ENCODE measurements at places on chromosomes 3 and 15.

DNA sequence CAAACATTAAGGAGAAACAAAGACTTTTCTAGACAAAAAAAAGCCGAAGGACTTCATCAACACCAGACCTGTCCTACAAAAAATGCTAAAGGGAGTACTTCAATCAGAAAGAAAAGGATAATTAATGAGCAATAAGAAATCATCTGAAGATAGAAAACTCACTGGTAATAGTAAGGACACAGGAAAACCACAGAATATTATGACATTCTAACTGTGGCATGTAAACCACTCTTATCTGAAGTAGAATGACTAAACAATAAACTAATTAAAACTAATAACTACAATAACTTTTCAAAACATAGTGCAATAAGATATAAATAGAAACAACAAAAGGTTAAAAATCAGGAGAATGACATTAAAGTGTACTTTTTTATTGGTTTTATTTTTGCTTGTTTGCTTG is 584.5 kb upstream of the CCDC54 start:
- no peak for DNase-seq

DNA sequence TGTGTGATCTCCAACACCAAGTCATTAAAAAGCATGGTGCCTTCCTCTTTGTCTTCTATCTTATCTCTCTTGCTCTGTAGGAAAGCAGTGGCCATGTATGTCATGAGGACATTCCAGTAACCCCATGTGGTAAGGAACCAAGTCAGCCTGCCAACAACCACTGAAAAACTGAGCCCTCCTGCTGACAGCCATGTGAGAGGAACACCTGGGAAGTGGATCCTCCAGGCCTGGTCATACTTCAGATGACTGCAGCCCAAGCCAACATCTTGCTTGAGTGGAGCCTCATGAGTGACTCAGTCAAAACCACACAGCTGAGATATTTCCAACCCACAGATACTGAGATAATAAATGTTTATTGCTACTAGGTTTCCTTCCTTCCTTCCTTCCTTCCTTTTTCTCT is 597.3 kb downstream of the ZIC1 start:
- no peak for DNase-seq

DNA sequence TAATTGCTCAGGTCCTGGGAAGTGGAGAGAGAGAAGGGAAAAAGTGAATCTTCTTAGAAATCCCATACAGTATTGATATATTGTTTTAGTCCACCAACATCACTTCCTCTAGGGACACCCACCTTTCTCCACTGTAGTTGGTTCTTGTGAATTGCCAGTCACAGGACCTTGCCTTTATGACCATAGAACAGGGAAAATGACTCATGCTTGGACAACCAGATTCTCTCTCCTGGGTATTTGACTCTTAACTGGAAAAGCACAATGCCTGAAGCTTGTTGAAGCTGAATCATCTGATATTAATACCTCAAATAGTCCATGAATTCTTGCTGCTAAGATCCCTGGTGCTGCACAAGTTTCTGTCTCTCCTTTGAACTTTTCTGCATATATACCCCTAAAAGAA is 32.5 kb upstream of the DCLK3 start:
- DNase-seq: no peak

DNA sequence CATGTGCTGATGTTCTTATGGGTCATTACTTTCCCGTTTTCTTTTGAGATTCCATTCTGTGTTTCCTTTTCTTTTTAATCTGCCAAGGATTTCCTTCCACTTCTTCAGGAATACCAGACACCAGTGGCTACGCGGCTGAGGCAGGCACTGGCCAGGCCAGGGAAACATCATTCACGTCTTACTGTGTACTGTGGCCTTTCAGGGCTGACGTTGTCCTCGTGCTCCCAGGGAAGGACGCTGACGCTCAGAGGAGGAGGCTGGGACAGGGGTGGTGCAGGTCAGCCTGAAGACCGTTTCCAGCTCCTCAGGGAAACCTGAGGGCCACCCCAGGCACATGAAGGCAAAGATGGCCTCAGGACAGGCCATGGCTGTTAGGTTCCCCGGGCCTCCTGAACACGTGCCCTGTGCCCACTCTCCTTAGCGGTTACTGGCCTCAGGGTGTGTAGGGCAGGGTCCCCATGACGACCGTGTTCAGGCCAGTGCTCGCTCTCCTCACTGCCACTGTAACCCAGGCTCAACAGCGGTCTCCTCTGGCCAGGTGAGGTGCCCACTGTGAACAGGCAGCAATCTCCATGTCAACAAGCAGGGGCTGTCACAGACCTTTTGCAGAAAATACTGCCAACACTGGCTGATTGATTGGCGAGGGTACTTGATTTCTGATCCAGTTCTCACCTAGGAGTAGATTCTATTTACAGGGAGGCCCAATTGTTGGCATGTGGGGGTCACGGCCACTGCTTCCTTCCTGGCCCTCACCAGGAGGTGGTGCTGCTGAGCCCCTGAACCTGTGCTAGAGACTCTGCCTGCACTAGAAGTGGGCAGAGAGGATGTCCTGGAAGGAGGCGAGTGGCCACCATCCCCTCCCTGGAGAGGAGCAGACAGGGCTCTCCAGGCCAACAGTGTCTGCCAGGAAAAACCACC is 169.5 kb downstream of the ATP10A start:
- peak; percentile 27 for DNase-seq

DNA sequence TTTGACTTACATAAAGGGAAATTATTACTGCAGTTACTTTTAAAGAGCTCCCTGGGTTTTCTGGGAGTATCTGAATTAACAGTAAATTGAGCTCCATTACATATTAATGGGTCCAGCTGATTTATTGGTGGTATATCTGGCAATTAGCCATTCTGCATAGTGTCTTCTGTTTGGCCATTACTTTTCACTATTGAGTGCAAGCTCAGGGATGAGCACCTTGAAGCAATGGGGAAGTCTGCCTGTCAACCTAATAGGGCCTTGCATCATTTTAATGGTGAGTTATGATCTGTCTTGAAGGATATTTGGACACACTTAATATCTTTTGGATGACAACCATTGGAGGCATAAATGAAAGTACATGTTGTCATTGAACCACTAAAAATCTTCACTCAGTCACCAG is 73.8 kb downstream of the MFSD1 start:
- DNase-seq: no peak

DNA sequence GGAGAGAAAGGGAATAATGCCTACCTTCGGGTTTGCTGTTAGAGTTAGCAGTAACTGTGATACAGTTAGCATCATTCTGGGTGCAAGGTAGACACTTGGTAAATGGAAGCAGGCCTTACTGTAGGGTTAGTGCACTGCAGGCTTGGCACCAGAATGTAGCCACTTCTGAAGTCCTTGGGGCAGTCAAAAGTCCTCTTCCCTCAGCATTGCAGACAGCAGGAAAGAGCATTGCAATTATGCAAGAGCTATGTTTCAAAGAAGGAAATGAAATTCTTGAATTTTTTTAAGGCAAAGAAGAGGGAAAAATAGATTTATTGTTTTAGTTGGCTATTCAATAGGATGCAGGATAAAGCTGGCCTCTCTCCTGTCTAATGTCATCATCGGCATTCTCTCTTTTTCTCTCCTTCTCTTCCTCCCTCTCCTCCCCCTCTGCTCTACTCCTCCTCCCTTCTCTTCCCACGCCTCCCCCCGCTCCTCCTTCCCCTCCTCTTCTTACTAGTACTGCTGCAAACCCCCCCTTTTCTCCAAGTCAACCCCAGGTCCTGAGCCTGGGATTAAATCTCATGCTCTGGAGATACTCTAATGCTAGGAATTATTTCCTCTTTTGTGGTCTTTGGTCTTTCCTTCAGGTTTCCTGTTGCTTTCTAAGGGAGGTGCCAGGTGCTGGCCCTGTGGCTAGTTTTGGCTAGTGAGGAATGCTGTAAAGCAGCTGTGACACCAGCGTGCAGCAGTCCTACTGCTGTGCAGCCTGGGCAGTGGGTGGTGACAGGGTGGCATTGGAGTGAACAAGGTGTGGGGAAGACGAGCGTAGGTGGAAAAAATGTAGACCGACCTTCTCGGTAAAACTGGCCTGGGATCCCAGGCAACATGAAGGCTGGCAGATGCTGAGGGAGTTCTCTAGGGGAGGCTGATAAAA is 21.7 kb downstream of the EEFSEC start:
- no peak for DNase-seq

Data from activated naive CD4-positive, alpha-beta T cell treated with Interleukin-2 at 50 U/mL for 16 hours (primary cell).